ENCODE measurements at places on chromosomes 7 and 10. TPM values are rescaled to one million over a fixed set of nuclear protein-coding genes. Genes with fewer than 3 reads are reported as not detected.

DNA sequence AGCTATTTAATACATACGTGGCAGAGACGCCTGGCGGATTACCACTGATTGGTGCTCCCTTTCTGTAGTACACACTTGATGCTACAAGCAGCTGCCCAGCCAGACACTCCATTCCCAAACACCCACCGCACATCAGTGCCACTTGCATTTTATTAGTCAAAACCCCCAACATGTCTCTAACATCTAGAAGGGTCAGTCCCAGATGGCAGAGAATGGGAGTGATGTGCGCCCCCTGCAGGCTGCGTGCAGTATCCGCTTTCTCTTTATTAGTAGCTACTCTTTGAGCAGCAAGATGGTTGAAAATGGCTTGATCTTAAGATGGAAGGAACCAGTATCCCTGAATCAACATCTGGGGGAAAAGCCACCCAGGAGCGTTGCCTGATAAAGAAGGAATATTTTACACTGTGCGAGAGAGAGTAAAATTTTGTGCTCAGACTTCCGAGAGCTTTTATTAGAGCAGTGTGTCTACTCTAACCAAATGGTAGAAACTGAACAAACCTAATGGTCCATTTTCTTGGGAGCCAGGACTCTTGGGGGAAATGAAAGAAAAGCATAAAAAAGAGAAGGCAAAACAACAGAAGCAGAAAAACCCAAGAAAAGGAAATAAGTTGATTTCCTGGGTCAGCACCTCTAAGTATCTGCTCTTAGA, 78.3 kb downstream of the ST8SIA6 start:
- H3K36me3 ChIP-seq: no peaks in the 10 kb centered on the region
- no peak for DNase-seq
- no peaks in the 10 kb centered on the region for H3K4me1 ChIP-seq
- H3K27me3 ChIP-seq: peaks cover 5% of the 10 kb centered on the region
- no peak overlapping the region for H3K4me3 ChIP-seq

DNA sequence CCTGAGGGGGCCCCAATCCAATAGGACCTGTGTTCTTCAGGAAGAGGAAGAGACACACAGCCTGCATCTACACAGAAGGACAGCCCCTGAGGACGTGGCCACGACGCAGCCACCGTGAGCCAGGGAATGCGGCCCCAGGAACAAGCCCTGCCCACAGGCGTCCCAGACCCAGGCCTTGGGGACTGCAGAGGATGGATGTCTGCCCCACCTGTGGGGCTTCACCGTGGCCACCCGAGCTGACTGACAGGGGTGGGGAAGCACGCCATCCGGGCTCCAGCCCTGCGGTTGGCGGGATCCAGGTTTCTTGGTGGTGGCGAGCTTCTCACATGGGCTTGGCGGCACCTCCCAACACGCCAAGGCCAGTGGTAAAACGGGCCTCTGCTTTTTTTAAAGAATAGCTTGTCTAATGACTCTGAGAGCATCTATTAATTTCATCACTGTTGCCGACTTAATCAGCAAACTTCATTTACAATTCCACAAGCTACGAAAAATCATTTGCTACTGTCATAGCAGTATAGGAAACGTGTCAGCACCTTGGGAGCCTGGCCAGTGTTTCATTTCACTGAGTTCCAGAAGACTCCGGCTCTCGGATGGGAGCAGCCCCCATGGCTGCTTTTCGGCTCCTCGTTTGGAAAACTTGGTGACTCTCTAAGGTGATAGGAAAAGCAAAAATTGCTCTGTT, 584.0 kb downstream of the PTPRN2 start:
- H3K27ac ChIP-seq: no peak overlapping the region
- no peaks in the 10 kb centered on the region for H3K4me1 ChIP-seq
- no peak overlapping the region for H3K4me3 ChIP-seq
- no peak for DNase-seq
- no peaks in the 10 kb centered on the region for H3K27me3 ChIP-seq
- H3K36me3 ChIP-seq: no peaks in the 10 kb centered on the region

DNA sequence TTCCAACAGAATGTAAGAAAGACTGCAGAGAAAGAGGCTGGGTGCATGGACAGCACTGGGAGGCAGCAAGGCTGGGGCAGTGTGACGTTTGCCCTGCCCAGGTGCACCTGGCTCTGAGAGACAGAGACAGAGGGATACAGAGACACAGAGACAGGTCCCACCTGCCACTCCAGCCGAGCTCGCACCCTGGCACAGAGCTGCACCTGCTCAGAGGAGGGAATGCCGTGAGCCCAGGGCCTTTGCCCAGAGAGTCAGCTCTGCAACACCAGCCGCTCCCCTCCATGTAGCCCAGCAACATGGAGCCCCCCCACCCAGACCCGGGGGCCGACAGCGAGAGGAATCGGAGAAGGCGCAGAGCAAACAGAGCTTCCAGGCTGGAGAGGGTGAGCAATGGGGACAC, 35.3 kb upstream of the PROSER2 start:
- H3K27ac ChIP-seq: no peak overlapping the region
- no peak for DNase-seq
- H3K4me3 ChIP-seq: no peak overlapping the region
- H3K4me1 ChIP-seq: peaks cover 2% of the 10 kb centered on the region
- H3K27me3 ChIP-seq: peaks cover 7% of the 10 kb centered on the region
- H3K36me3 ChIP-seq: no peaks in the 10 kb centered on the region

RSPH10B gene
- 0.81 TPM for total RNA-seq

DNA sequence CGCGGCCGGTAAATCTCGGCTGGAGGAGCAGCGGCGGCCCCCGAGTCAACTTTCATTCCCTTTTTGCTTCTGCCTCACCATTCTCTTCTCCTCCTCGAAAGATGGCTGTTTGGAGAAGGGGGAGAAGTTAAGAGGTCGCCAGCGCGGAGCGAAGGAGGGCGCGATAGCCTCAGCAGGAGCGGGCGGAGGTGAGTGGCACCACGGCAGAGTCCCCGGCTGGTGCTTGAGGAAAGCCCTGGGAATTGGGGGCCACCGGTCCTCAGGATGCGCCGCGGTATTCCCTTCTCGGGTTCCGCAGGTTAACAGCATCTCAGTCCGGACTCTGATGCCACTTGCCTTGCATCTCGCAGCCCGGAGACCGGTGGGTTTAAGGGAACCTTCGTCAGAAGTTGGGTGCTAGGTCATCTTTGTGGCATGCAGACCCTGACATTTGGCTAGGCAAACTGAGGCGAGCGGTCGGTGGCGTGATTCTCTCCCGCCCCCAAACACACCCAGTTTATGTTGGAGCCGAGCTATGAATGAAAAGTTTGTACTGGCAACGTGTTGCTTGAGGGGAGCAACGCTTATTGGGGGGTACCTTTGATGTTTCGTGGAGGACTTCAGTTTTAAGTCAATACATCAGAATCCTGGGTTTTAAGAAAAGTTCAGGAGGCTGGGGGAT, 59.5 kb upstream of the PRPS1L1 start:
- H3K27me3 ChIP-seq: peaks cover 39% of the 10 kb centered on the region
- H3K4me1 ChIP-seq: no peaks in the 10 kb centered on the region
- H3K27ac ChIP-seq: no peak overlapping the region
- no peak for DNase-seq
- H3K36me3 ChIP-seq: no peaks in the 10 kb centered on the region
- peak overlapping the region; percentile 41 for H3K4me3 ChIP-seq

PTN gene
- total RNA-seq: not detected

AVL9 gene
- total RNA-seq: 50.6 TPM

- H3K4me3 ChIP-seq: no peak overlapping the region
- no peaks in the 10 kb centered on the region for H3K36me3 ChIP-seq
- H3K27me3 ChIP-seq: no peaks in the 10 kb centered on the region
- no peak overlapping the region for H3K27ac ChIP-seq
- DNase-seq: no peak
- peaks cover 5% of the 10 kb centered on the region for H3K4me1 ChIP-seq
These were observed 188.0 kb downstream of the PDE1C start for GRCh38 chr7:31882187-31882586.

SPDYE1 gene
- total RNA-seq: not detected

GRCh38 chr10:133471300-133472109, 17.8 kb downstream of the SCART1 start:
- no peak overlapping the region for H3K4me3 ChIP-seq
- no peak overlapping the region for H3K27ac ChIP-seq
- no peak for DNase-seq
- H3K4me1 ChIP-seq: peaks cover 17% of the 10 kb centered on the region
- no peaks in the 10 kb centered on the region for H3K36me3 ChIP-seq

EPO gene
- total RNA-seq: not detected
